Retinal pigment epithelial cell (primary cell): ENCODE measurements at places on chromosomes 5 and 9.

- DNase-seq: peak; percentile 62
These were observed 29.5 kb downstream of the SLC25A46 start for GRCh38 chr5:110768138-110768860.

DNA sequence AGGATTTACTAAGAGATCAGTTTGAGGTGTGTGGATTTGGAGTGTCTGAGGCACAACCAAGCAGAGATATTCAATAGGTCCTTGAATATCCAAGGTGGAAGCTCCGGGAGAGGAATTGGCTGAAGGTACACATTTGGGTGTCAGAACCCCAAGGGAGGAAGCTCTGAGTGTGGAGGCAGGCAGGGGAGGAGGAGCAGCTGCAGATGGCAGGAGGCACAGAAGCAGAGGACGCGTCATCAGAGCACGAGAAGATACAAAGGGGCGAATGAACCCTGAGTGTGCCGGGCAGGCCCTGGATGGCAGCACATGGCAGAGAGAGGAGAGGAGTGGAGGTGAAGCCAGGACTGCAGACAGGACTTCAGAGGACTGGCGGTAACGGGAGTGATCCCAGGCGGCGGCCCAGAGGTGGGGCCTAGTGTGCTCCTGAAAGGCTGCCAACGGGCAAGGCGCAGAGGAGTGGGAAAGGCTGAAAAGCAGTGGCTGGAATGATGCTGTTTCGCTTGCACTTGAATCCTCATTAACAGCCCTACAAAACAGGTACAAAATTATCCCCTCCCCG is 179.8 kb downstream of the FANCC start:
- no peak for DNase-seq

- DNase-seq: no peak
These were observed 103.9 kb downstream of the DAPK1 start for GRCh38 chr9:87601595-87601994.

- no peak for DNase-seq
These were observed at the start of gene S1PR3 for GRCh38 chr9:88991066-88992034. S1PR3 (plus strand) TSS chr9:88991468; CDS start chr9:89001201, 9,733 bp downstream.

DNA sequence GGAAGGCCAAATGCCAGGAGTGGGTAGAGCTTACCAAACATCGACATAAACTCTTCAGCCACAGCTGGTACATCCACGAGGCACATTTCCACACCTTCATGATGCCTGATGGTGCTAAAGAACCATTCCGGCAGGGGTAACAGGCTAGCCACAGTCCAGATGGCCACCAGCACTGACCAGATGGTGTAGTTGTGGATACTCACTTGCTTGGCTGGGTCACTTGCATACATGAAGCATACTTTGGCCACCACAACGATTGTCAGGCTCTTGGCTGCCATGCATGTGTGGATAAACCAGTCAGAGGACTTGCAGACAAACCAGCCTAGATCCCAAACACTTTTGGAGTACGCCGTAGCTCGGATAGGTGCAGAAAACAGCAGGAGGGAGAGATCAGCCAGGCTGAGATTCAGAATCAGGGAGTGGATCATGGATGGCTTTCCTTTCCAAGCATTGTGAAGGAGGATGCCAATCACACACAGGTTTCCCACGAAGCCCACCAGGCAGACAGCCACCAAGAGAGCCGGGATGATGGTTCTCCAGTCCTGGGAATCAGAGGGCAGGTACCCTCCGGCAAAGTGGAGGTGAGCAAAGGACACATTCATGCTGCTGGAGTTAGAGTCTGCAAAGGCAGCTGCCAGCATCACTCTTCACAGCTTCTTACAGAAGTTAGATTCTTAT is 378 bp downstream of the GPR151 start:
- no peak for DNase-seq

DNA sequence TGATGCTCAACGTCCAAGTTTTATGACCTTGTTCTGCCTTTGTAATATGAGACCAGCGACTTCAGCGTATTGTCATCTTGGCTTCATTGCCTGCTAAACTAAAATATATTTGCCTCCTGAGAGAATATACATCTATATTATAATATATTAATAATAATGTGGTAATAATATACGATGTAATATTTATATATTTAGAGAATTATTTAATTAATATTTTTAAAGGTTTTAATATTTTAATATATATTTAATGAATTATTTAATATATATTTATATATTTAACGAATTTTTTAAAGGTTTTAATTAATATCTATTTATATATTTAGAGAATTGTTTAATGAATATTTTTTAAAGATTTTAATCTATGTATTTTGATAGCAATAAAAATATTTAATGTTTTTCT is 700.7 kb downstream of the TAF11L14 start:
- no peak for DNase-seq

DNA sequence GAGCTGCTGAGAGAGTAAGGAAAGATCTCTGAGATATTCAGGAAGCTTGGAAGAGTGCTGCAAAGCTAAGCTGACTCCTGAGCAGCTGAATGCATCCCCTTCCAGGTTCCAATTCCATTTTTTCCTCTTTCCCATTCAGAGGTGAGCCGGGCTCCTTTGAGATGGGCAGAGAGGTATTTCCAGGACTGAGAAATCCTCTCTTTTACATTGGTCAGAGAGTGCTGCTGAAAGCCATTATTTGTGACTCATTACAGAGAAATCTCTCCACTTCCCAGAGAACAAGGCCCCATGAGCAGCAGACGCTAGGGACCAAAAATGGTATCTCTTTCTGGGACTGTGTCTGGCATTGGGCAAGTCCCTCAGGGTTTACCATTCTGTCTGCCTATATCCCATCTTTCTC is 3.7 kb downstream of the MCTP1 start:
- peak; percentile 10 for DNase-seq

DNA sequence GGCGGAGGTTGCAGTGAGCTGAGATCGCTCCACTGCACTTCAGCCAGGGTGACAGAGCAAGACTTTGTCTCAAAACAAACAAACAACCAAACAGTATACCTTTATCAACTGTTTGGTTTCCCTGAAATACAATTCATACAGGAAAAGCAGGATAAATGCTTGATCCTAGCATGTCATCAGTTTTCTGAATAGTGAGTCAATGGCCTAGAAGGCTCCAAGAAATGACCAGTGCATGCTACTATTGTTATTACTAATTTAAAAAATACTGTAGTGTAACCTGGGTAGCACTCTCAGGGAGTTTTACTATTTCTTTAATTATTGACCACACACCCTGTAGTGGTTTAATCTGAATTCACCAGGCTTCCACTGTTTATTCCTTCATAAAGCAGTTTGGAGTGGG is 101.0 kb upstream of the PTPN3 start:
- DNase-seq: no peak

DNA sequence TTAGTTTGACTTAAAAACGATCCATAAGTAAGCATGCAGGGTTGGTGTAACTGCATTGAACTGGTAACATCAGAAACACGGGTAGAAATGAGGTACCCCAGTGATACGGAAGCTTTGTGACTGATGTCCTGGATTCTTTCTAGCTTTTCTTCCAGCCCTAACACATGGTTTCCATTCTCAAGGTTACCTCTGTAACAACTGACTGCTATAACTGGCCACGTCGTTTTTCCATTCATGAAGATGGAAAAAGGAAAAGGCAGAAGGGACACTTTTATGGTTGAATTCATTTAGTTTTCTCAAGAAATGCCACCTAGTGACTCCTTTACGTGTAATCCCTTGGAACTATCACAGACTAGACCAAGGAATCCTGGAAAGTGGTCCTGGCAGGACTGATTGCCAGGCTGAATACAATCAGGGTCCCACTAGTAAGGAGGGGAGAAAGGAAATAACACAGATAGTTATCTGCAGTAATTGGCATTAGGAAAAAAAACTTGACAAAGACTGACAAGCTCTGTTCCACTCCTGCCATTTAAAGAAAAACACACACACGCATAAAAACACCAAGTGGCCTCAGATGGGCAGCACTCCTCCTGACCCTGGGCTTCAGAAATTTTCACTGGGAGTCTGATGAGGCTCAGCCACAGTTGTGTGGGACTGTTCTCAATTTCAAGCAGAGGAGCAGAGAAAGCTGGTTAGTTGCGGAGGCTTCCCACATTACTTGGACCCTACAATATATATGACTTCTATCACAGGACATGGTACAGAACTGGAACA is 77.5 kb upstream of the ZNF169 start:
- no peak for DNase-seq

DNA sequence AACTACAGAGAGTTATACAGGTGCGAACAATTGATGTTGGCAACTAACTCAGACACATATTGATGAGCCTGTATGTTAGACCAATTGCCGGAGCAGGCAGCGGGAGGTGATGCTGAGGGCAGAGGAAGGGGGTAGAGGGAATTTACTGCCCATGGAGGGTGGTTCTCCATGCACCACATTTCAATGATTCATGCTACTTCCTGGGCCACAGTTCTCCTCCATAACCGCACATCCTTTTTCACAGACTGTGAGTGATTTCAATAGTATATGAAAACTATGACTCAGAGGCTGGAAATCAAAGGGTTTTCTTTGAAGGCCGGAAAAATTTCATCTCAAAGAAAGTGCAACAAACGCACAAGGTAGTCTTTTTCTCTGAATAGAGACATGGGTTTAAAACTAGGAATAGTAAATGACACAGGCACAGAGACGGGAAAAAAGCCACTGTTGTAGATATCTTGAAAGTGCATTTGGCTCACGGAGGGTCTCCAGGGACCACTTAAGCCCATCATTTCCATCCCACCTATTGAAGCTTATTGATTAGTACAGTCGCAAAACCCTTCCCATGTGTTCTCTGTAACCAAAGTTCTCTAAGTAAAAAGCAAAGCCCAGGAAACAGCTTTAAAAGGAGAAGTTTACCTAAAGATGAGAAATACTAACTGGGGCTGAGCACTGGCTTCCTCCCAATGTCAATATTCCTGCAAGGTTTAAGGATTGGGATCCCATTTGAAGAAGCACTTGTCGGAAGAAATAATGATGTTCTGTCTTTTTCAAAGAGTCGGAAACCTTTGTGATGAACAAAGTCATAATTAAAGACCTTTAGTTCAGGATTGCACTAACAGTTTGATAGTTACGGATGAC is 28.0 kb upstream of the ADAM19 start:
- peak; percentile 50 for DNase-seq

DNA sequence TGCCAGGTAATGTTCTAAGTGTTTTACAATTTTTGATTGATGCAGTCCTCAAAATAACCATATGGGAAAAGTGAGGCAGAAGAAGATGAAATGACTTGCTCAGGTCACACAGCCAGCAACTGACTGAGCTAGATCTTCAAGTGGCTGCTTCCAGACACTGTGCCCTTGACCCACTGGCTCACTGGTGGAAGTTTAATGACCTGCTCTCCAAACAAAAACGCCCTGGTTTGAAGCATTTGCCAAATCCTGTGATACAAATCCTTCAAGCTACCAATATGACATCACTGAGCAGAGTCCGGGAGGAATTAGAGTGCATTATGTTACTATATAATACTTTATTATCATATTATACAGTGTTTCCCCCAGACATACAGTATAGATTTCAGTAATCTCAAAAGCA is 459.4 kb downstream of the GADD45G start:
- DNase-seq: no peak

DNA sequence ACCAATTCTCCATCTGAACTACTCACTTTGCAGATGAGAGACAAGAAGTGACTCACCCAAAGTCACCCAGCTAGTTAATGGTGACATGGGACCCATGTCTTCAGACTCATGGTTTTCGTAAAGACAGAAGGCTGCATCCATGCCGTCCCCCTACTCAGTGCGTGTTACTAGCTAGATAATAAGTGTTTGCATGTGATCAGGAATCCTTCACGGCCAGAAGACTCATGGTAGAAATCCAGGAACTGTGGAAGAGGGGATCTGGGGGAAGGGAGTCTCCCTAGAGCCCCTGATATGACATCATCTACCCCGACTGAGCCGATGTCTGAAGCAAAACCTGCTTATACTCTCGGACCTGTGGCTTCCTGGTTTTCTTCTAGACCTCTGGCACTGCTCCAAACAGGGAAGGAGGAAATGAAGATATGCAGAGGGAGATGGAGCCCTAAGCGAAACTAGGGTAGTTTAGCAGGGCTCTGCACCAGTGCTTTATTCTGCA is 3.3 kb downstream of the RNF183 start:
- DNase-seq: no peak

GRCh38 chr9:8371686-8372085 is 572.1 kb upstream of the DMAC1 start:
- DNase-seq: no peak

DNA sequence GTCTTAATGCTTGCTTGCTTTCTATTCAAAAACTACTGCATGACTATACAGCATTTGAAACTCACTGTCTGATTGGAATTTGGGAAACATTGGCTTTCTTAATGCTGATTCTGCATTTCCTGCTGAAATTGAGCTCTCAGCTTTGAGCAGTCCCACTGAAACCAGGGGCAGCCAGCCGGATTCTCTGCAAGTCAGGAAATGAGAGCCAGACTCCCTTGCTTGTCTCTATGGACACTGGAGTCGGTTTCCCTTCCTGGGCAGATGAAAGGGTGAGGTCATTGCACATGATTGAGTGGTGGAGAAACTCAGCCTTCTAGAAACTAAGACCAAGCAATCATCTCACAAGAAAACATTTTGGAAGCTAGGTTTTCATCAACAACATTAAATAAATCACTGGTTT is 119.7 kb upstream of the SPATA31C2 start:
- no peak for DNase-seq

DNA sequence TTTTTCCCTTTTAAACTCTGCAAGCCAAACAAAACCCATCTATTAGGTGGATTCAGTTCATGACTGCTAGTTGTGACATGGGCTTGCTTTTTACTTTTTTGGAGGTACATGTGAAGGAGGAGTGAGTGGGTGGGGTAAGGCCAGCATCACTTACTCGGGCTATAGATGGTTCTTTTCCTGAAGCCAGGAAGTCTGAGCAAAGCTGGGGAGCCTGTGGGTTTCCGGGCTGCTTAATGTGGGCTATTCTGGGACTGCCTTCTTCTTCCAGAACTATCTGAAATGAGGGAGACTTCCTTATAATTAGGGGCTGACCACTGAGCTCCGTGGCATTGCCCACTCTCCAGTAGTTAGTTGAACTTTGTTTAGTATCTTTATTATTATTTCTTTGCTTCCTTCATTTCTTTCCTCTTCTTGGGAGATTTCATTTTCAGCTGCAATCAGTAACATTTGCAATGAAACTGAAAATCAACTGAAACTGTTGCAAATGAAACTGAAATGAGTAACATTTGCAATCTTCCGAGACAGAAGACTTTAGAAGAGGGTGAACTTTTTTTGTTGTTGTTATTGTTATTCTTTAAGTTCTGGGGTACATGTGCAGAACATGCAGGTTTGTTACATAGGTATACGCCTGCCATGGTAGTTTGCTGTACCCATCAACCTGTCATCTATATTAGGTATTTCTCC is 204.9 kb downstream of the LRRC70 start:
- DNase-seq: no peak

DNA sequence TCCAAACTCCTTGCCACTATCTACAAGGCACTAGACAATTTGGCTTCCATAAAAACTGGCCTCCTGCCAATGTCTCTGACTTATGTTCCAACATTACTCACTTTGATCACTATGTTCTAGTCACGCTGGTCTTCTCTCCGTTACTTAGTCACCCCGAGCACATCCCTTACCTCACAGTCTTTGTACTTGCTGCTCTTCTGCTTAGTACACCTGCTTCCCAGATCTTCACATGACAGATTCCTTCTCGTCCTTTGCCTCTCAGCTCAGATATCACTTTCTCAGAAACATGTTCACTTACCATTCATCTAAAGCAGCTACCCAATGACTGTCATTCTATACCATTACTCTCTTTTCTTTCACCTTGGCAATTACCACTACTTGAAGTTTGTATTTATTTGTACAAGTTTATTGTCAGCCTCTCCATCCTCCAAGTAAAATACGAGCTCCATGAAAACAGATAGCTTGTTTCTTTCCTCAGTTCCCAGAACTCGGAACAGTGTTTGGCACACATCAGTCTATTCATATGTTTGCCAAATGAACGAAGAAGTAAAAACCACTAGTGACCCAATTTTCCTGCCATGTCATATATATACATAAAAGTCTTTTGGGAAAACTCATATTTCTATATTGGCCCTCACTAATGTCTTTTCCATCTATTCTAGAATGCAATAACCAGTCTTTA is 5.9 kb upstream of the SLC22A5 start:
- peak; percentile 38 for DNase-seq
